ENCODE measurements at places on chromosomes 11 and 22.

DNA sequence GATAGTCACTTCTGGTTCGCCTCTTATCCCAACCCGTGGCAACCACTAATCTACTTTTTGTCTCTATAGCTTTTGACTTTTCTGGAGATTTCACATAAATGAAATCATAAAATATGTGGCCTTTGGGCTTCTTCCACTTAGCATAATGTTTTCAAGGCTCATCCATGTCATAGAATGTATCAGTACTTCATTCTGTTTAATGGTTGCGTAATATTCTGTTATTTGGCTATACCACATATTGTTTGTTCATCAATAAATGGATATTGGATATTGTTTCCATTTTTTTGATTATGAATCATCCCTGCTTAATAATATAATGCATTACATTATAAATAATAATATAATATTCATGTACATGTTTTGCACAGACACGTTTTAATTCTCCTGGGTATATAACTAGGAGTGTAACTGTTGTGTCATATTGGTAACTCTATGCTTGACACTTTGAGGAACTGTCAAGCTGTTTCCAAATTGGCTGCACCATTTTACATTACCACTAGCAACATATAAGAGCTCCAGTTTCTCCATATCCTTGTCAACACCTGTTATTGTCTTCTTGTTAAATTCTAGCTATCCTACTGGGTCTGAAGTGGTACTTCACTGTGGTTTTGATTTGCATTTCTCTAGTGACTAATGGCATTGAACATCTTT is 181.5 kb downstream of the CADM1 start:
- DNase-seq, result no peak

DNA sequence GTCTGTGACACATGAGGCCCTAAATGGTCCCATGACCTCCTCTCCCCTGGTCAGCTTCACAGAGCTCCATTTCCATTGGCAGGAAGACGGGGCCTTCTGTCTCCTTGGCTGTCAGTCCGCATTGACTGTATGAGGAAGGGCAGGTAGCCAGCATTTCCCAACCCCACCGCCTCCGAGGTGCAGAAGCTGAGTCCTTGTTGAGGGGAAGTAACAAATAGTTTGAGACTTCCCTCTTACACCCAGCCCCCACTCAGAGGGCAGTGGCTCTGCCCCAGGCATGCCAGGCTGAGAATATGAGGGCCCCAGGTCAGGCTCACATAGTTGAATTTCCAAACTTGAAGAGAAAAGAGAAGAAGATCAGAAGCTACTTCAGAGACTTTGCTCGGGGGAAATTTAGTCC is 611.1 kb downstream of the BRD1 start:
- DNase-seq, result no peak

DNA sequence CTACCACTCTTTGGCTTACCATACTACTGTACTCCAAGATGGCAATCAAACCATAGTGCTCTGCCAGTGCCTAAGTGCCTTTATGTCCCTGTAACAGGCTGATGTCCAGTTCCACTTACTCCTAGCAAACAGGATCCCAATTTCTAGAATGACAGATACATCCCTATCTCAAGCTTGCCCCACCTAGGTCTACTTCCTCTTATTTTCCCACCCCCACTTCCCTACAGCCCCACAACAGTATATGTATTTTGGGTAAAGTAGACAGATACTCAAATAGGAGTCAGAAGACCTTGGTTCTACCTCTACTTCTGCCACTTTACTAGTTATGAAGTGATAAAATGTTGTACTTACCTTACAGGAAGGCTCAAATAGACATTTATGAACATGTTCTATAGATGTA is 24.1 kb downstream of the SIK3 start:
- no peak for DNase-seq

DNA sequence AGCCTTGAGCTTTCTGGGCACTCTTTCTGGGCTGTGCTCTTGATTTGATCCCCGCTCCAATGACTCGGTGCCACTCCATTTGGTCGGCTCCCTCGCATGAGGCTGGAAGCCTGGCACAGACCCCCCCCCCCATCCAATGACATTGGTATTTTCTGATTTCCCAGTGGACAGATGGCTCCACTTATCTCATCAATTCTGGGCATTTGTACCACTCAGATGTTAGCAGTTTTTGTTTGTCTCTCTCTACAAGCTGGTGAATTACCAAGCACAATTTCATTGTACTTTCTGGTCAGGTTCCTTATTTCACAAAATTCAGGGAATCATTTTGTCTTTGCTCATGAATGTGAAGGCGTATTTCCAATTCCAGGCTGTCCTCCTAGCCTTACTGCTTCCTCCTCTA is 9.1 kb downstream of the DNAL4 start:
- no peak for DNase-seq

GRCh38 chr22:33049119-33049729 is 9.0 kb downstream of the SYN3 start:
- peak; percentile 79 for DNase-seq

DNA sequence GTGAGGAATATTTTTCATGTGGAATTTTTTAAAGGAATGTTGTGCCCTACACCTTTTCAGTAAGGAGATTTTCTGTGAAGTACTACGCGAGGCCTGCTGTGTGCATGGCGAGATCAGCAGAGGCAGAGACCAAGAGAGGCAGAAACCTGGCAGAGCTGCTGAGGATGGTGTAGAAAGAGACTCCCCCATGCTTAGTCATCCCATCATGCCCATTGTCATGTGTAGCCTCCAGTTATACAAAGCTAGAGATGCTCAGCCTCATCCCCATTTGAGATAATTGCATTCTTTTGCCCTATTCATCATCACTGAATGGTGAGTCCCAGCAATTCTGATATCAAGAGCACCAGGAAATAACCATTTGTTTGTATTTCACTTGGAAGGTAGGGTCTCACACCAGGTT is 3.0 kb upstream of the MS4A7 start:
- DNase-seq, result no peak

- DNase-seq, result peak; percentile 28
Observed at GRCh38 chr11:35619855-35620640, 1.8 kb downstream of the FJX1 start.

GRCh38 chr11:15471048-15471894 is 356.5 kb downstream of the INSC start:
- no peak for DNase-seq

DNA sequence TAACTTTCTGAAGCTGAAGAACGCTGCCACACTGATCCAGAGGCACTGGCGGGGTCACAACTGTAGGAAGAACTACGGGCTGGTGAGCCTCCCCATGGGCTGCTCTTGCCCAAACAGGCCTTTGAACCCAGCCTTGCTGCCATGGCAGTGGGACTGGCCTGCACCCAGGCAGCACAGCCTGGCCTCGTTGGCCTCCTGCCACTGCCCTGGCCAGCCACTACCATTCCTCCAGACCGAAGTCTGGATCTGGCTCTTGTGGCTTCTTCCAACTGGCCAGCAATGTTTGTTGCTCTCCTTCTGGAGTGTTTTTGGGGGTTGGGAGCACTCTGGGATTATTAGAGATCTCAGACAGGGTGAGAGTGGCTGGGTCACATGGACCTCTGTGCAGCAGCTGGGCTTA is 51.0 kb downstream of the MYO7A start:
- no peak for DNase-seq

- no peak for DNase-seq
Observed at GRCh38 chr11:93974759-93975158, 46.4 kb upstream of the HEPHL1 start.

GRCh38 chr22:34067031-34067430 is 146.8 kb upstream of the LARGE1 start:
- no peak for DNase-seq

DNA sequence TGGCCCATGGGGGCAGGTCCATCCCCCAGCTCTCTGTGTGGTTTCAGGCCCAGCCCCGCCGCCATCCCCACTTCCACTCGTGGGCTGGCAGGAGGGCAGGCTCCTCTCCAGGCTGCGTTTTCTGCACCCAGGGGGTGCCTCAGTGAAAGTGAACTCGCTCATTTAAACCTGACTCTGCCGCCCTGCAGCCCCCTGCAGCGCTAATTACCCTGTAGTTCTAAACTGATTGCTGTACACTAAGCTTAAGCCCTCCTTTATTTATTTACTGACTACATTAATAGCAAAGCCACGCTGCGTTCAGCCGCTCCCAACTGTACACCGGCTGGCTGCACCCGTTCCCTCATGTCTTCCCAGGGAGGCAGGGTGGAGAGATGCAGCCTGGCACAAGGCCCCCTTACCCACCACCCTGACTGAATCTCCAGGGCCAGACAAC is 36.6 kb upstream of the NNMT start:
- DNase-seq, result no peak

DNA sequence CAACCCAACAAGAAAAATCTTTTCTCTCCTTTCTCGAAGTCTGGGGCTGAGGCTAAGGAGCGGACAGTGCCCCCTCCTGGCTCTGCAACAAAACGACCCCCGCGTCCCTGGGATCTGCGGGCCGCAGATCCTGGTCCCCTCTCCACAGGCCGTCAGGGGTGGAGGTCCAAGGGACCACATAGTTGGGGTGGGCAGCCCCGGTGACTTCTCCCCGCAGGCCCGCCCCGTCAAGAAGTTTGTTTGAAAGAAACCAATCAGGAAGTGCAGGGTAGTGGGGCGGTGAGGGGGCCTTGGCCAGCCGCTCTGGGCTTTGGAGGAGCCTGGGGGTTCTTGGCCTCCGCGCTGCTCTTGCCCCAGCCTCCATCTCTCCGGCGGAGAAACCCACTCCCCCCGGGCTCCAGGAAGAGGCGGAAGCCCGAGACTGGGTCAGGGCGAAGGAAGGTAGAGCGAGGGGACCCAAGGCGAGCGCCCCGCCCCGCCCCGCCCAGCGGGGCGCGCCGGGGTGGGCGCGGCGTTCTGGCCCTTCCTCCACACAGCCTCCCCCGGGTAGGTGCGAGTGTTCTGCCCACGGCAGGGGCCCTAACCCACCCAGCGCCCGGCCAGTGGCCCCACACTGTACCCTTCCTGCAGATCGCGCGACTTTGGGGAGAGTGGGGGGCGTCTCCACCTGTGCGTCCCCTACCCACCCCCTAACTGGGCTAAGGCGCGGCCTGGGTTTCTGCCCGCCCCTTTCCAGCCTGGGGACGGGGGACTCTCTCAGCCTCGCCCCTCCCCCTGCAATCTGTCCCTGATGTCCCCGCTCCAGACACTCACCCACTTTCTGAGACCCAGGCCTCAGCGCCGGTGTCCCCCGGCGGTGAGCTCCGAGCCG is 1.3 kb downstream of the TP53I11 start:
- peak; percentile 71 for DNase-seq

DNA sequence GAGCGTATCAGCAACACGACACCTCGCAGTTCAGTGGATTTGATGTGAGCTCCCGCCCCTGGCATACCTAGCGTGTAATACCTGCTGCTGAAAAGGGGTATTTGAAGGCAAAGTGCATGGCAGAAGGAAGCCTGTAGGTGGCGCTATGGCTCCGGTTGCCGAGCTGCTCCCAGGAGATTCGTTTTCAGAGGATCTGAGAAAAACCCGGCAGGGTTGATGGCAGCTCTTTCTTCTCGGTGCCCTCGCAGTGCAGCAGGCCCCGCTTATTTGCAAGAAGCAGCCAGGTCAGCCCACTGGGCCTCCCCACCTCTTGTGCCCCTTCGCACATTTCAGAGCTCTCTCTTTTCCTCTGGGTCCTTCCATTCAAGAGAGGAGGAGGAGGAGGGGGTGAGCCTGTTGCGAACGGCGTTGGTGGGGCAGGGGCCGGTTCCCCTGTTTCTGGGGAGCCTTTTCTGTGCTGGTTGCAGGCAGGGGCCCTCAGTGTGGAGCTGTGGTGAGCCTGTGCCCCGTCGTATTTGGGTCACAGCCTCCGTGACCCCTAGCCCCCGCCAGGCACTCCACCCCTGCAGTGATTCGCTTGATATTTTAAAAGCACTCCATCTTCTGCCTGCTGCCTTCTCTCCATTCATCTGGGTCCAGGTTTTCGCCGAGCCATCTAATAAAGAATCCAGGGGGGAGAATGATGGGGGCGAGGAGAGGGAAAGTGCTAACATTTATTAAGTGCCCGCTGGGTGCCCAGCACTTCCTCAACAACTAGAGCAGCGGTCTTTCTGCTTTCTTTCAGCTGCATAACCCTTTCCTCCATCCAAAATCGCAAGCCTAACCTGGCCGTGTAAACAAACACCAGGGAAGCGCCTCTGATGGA is 85.3 kb upstream of the SYT13 start:
- DNase-seq, result peak; percentile 72

DNA sequence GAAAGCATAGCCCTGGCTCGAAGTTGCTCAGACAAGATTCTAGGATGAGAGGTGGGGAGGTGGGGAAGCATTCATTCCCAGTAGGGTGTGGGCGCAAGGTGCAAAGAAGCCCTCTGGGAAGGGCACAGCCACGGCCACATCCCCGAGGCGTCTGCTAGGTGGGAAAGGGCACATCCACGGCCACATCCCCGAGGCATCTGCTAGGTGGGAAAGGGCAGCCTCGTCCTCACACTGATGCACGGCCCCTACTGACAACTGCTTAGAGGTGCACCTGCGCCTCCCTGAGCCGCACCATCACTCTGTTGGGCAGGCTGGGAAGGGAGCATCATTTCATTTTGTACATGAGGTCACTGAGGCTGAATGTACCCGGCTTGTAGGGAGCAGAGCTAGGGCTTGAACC is 94.6 kb upstream of the PITPNB start:
- DNase-seq, result no peak

DNA sequence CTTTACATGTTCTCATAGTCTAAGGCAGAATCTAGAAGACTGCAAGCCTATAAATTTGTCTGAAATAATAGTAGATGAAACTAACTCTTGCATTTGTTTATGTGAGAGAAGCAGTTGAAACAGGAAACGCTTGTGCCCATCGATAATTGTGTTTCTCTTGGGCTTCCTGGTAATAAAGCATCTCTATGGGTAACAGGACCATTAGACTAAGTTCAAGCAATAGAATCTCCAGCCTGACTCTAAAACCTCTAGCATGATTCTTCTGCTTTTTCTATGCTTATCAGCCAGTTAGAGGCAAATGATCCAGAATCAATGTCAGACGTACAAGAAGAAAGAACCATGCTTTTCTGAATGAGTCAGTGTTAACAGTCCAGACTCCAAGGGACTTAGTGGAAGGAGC is 1734.4 kb downstream of the LRRC4C start:
- DNase-seq, result peak; percentile 80

GRCh38 chr11:69497221-69497787 is 15.8 kb downstream of the LINC01488 start:
- DNase-seq, result no peak

All from common myeloid progenitor, CD34-positive (primary cell).